Smooth muscle cell of trachea (primary cell): ENCODE measurements at places on chromosomes 7 and 10. TPM values are rescaled to one million over a fixed set of nuclear protein-coding genes. Genes with fewer than 3 reads are reported as not detected.

FXYD4 gene
- total RNA-seq: not detected in 2 replicates

LMTK2 gene
- 7.6 and 9.6 TPM in 2 replicates for total RNA-seq

TRIM56 gene
- 14.7 and 24.5 TPM in 2 replicates for total RNA-seq

FAM171A1 gene
- 14.0 and 22.7 TPM in 2 replicates for total RNA-seq

CYP2C9 gene
- total RNA-seq: not detected in 2 replicates

GJC3 gene
- not detected in 2 replicates for total RNA-seq

SPDYE2B gene
- not detected in 2 replicates for total RNA-seq

LEP gene
- not detected in 2 replicates for total RNA-seq

TMEM178B gene
- total RNA-seq: under 0.01 TPM in 1 of 2 replicates, not detected in the other

DNAJC30 gene
- total RNA-seq: 2.2 and 3.8 TPM in 2 replicates

OR2A1 gene
- under 0.01 and 0.15 TPM in 2 replicates for total RNA-seq

OR2A7 gene
- total RNA-seq: 0.29 and 0.33 TPM in 2 replicates

AGAP3 gene
- 42.0 and 71.3 TPM in 2 replicates for total RNA-seq

HOGA1 gene
- 1.3 and 3.3 TPM in 2 replicates for total RNA-seq

CPVL gene
- 0.66 and 0.73 TPM in 2 replicates for total RNA-seq

AGBL3 gene
- 0.83 and 1.7 TPM in 2 replicates for total RNA-seq

PAPOLB gene
- under 0.01 and 0.15 TPM in 2 replicates for total RNA-seq

GJD4 gene
- total RNA-seq: not detected in 2 replicates
